ENCODE measurements at places on chromosomes 3 and 15.

DNA sequence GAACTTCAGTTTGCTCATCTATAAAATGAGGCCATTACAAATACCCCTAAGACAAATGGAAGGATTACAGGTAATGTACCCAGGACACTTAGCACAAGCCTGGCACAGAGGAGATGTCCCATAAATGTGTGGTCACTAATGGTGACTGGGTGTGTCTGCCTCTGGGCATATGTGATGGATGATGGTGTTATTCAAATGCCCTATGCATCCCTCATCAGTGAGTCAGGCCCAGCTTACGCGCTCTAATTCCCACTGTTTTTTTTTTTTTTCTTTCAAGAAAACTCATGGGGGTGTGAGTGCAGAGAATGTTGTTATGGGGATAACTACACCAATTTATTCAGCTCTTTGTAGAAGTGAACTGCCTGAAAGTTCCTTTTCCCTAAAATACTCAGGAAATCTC lies 23.6 kb upstream of the KIF23 start:
- no peak for DNase-seq

DNA sequence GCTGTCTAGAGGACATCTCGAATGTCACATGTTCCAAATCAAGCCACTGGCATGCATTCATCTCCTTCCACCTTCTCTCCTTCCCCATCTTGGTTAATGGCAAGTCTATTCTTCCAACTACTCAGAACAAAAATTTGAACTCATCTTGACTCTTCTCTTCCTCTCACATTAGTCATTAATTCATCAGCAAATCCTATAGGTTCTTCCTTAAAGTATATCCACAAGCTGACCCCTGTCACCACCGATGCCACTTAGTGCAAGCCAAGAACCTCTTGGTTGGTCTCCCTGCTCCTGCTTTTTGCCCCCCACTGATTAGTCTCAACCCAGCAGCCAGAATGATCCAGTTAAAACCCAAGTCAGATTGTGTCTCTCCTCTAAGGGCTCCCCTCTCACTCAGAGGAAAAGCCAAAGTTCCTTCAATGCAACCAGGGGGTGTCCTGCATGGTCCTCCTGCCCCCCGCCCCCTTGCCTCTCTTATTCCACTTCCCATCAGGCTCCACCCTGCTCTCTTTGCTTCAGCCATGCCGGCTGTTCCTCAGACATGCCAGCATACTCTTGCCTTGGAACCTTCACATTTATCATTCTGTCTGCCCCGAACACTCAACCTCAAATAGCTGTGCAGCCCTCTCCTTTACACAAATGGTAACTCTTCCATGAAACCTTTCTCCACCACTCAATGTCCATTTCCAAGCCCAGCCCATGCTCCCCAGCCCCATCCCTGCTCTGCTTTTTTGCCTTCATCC lies 1.0 kb upstream of the GALNT15 start:
- DNase-seq = no peak

GRCh38 chr3:139671863-139672646 lies 5.7 kb downstream of the NMNAT3 start:
- DNase-seq = no peak

DNA sequence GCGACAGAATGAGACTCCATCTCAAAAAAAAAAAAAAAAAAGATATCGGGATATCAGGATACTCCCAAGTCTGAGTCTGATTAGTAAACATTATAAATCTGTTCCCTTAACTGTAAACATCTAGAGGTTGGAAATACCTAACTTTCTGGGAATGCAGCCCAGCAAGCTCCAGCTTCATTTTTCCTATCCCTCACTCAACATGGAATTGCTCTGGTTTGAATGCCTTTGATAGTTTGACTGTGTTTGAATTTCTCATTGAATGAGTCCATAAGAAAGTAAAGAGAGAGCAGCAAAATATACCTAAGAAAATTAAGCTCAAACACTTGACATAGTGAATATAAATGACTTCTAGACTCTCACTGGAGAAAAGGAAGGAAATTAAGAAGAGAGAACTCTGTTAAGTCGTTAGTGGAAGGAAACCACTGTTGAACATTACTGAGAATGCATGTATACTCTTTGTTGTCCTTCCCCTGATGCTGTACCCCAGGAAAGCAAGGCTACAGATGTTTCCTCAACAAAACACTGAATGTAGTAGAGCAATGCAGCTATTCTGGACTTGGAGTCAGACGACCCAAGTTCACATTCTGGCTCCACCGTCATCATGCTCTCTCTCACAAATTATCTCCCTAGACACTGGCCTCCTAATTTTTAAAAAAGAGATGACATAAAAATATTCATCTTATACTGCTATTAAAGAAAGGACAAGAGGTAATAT lies 62.4 kb downstream of the CD200 start:
- no peak for DNase-seq

DNA sequence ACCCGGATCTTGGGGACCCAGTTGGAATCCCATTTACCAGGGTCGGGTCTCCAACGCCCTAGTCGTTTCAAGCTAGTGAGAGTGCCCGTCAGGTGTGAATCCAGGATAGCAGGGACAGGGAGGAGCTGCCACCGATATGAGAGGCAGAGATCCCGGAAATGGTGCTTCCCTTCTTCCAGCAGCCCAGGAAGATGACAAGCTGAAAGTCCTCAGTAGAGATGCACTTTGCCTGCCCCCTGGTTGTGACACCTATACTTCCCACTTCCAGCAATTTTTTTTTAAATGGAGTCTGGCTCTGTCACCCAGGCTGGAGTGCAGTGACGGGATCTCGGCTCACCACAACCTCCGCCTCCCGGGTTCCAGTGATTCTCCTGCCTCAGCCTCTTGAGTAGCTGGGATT lies 503.0 kb downstream of the NTRK3 start:
- no peak for DNase-seq

- no peak for DNase-seq
Observed at GRCh38 chr3:58035524-58036255, 27.5 kb downstream of the FLNB start.

DNA sequence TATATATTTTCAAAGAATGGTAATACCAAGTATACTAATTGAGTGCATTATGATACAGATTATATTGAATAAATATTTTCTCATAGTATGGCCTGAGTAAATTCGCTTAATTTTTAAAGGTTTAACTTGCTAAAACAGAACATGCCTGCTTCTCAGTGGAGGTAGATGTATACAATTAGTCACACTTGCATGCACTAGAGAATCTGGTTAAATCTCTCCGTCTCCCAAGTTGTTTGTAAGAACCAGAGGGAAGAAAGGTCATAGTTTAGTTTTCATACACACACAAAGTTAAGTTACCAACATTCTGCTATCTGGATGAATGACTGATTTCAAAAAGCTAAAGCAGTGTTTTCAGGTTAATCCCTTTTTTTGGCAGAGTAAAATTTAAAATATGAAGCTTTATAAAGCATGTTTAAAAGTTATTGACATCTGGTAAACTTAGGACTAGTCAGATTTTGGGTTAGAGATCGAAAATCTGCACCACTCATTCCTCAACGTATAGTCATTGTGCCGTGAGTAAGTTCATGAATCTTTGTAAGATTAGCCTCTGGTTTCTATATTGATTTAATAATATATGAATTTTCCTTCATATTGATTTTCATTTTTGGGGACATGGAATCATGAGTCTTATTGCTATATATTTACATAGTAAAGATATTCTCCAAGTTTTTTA lies 117.6 kb upstream of the SAMMSON start:
- no peak for DNase-seq

DNA sequence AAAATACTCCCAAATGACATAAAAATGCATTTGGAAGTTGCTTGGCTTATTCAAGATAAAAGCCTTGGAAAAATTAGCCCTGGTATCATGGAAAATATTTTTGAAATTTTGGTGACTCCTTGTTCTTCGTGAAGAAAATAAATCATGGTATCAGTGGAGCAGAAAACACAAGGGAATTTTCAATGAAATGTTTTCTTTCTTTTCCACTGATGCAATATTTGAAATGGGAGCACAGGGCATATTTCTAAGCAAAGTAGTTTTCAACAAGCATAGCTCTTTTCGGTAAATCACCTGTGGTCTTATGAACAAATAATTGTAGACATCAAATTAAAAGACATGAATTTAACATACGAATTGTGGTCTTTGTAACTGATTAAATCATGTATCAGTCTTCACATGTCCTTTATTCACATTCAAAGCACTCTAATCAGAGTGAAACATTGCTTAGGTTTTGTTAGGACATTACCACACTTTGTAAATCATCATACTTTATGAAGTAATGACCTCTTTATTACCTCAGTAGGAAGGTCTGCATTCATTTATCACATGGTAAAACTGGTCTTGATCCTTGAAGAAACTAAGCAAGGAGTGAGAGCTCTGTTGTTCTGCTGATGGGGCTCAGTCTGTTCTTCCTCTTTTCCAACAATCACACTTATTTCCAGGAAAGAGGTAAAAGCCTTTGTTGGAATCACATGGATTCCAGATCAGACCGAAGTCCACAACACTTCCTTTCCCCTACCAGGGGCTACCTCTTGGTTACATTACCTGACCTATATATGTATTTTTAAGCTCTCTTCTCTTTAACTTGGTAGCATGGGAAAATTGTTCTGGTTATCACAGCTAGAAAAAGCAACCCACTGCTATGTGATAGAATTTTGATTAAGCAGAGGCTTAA lies 413.5 kb upstream of the THBS1 start:
- no peak for DNase-seq

- DNase-seq = no peak
Observed at GRCh38 chr15:31013863-31014607, 22.6 kb upstream of the MTMR10 start.

DNA sequence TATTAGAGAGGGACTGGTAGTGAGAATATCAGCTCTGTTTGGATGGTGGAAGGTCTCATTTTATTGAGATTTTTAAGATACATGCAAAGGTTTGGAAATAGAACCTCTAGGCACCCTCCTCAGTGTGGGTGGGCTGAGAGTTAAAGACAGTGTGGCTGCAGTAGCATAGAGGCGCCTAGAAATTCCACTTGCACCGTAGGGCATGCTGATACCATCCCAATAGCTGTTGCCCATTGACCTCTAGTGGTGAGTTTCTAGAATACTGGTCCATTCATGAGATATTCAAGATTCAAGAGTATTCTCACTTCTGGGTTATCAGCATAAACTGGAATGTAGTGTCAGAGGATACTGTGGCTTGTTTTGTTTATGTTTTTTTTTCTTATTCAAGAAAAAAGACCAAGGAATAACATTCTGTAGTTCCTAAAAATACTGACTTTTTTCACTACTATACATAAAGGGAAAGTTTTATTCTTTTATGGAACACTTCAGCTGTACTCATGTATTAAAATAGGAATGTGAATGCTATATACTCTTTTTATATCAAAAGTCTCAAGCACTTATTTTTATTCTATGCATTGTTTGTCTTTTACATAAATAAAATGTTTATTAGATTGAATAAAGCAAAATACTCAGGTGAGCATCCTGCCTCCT lies 87.2 kb downstream of the TGFBR2 start:
- DNase-seq = peak; percentile 40

- no peak for DNase-seq
Observed at GRCh38 chr3:146195605-146196004, 34.6 kb upstream of the PLOD2 start.

DNA sequence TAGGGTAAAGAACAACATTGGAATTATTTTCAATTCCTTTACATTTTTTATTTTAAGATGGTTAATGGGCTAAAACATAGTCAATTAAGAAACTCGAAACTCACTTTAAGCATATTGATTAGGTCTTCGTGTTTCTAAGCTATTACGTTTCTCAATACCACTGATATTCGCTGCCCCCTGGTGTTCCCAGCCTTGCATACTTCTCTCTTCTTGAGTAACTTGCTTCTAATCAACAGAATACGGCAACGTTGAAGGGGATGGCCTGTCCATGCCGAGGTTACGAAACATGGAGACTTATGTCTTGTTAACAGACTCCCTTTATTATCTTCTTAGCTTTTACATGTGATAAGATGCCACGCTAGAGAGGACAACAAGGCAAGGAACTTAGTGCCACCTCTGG lies 43.6 kb downstream of the ROBO1 start:
- DNase-seq = no peak

DNA sequence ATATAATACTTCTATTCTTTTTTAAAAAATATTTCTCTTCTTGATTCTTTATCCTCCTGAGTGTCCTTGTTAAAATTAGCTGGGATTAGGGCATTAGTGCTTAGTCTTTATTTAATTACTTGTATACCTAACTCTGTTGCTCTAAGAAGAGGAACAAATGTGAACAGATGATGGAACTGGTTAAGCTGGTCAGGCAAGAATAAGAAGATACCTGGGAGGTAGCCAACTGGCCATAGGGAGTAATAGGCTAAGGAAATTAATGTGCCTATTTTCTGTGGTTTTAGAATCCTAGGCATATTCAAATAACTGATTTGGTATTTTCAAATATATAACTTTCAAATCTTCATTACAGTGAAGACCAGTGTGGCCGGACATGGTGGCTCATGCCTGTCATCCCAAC lies 54.4 kb downstream of the EIF3J start:
- DNase-seq = no peak

DNA sequence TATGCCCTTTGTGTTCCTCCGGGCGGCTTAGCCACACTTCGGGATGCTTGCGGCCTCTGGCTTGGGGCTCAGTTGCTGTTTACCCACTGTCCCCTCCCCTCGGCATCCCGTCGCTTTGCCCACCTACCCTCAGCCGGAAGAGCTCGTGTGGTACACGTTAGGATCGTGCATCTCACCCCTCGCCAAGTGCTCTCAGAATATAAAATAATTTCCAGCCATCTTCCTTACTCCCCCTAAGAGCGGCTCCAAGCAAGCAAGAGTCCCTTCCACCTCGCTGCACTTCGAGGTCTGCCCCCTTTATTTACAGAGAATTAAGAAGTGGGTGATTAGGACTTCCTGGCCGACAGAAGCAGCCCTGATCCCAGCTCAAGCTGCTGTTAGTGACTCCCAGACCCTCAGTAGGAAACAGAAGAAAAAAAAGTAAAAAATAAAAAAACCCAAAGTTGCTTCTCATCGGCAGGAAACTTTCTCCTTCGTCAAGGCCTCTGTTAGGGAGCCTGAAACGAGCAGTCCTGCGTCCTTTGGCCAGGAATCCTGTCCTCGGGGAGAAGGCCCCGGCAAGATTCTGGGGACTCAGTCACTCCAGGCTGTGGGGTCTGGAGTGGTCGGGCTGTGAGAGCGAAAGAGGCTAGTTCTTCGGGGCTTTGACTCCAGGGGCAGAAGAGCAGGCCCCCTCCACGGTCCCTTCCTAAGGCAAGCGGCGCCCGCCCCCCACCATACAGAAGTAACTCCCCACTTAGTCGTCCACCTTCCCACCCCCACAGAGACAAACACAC lies 3.0 kb downstream of the MEIS2 start:
- DNase-seq = no peak

- no peak for DNase-seq
Observed at GRCh38 chr3:103752986-103753385, 1318.2 kb downstream of the ZPLD1 start.

GRCh38 chr3:190697901-190698300 lies 164.6 kb downstream of the GMNC start:
- DNase-seq = no peak

- no peak for DNase-seq
Observed at GRCh38 chr3:150362515-150363302, 45.4 kb upstream of the TSC22D2 start.

DNA sequence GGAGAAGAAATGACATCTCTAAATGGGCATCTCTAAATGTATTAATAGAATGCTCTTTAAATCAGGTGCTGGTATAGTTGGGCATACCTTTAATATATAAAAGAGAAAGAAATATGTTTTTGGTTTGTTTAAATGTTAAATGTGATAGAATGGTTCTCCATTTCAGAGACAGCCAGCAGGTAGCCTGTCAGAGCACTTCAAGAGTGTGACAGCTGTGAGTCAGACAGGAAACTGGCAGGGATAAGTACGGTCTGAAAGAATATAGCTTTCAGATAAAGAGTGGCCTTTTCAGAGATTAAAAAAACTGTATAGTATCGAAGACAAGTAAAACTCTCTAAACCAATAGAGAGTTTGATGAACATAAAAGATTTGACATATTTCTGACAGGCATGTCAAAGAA lies 654.1 kb downstream of the IGSF11 start:
- DNase-seq = no peak
